NB4 (cell line): ENCODE measurements at places on chromosomes 2 and 18.
A peak's percentile ranks its signal among the peaks of the same experiment; 100 is the strongest.

- peak; percentile 34 for DNase-seq
These were observed 79.3 kb downstream of the BIRC6 start for GRCh38 chr2:32436150-32436549.

DNA sequence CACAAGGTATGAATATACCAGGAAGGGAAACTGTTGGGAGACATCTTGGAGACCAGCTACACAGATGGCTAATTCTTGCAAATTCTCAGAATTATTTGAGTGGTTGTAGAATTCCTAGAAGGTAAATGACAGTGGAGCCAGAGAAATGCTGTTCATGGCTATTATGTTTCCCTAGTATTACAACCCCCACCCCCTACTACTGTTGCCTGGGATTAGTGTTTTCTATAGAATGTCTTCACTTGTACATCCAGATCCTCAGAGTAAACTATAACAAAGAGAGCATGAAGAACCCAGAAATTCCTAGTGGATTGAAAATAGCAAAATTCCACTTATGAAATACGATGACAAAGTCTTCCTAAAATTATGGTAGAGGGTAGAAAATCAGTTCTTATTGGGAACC, 15.3 kb downstream of the LGALSL start:
- no peak for DNase-seq

DNA sequence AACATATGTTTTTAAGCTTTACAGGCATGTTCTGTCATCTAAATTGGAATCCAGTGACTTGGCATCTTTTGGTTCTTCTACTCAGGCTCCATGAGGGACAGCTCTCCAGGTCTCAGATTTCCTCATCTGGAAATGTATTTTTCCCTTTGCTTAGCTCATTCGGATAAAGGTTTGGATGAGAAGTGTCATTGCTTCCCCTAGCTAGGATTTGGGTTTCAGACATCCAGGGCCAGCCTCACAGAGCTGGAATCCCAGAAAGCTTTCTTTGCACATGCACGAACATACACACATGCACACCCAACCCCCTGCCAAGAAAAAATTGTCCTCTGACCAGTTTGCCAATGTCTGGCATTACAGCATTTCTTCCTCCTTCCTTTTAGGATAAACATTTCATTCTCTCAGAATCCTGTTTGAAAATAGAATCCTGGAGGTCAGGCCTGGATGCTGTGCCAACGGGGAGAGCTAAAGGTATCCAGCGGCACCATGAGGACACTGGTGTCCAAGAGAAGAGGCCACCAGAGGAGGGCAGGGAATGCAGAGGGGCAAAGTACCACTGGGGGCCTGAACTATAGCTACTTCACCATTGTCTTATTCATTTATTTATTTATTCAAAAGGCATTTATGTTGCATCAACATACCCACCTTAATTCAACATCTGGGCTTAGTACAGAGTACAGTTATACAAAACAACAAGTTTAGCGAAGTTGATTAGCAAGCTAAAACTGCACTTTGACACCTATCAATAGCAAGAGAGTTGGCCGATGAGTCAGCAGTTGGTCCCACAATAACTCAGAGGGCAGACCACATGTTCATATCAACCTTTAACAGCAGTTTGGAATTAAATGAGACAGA, 97.9 kb upstream of the ATL2 start:
- no peak for DNase-seq

GRCh38 chr2:191360918-191361317, 115.7 kb downstream of the MYO1B start:
- DNase-seq = no peak

DNA sequence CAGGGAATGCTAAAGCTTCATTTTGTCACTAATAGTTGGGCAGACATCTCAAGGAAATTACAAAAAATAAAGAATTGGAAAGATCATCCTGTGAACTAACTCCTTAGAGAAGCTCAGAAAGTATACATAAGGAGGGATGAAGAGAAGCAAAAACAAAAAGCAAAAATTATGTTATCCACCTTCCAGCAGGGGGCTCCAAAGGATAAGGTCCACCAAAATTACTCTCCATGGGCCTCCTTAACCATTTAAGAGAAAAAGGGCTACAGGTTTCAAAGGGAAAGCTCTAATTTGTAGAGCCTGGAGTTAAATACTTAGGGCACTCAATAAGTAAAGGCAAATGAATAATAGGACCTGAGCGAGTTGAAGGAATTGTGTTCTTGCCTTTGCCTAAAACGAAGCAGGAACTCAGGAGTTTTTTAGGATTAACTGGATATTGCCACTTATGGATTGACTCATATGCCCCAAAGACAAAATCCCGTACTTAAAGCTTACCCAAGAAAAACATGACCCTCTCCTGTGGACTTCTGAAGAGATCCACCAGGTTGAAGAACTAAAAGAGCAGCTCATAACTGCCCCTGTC, 1167.9 kb downstream of the DSC3 start:
- peak; percentile 58 for DNase-seq

DNA sequence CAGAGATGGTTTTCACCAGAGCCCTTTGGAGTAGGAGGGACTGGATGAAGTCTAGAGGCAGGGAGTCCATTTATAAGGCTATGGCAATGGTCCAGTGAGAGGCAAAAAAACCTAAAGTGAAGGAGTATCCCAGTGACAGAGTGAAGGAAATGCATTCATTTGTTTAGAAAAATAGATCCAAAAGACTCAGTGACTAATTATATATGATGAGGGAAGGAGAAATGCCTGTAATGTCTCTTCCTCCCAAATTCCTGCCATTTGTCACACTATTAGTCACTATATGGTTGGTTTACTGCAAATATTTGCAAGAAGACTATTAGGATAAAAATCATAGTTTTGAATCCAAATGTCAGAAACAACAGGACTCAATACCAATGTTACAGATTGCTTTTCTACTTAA, 104.2 kb downstream of the ZNF521 start:
- DNase-seq = no peak

- no peak for DNase-seq
These were observed 106.7 kb upstream of the PELI1 start for GRCh38 chr2:64250751-64251423.

DNA sequence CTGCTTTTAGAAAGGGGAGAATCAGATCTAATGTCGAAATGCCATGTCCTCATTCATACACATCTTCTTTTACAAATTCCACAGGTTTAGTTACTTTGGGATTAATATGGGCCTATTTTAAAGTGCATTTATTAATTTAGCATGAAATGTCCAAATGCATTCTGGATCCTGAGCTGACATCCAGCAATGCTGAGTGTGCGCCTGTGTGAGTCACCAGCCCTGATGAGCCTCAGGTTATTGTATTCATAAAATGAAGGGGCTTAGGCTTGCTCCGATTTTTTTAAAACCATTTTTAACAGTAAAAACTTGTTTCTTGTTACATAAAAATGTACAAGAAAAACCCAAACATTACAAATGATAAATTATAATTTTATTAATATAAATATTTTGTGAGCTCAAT, 94.1 kb downstream of the SH3YL1 start:
- no peak for DNase-seq

DNA sequence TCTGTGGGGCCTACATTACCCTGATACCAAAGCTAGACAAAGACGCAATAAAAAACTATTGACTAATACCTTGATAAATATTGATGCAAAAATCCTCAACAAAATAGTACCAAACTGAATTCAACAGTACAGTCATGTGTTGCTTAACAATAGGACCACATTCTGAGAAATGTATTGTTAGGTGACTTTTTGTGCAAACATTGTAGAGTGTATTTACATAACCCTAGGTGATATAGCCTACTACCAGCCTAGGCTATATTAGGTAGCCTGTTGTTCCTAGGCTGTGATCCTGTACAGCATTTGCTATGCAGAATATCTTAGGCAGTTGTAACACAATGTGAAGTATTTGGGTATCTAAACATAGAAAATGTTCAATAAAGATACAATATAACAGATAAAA, 36.7 kb downstream of the CCDC138 start:
- DNase-seq = no peak

- no peak for DNase-seq
These were observed 713.7 kb downstream of the DSC3 start for GRCh38 chr18:30328839-30329238.

DNA sequence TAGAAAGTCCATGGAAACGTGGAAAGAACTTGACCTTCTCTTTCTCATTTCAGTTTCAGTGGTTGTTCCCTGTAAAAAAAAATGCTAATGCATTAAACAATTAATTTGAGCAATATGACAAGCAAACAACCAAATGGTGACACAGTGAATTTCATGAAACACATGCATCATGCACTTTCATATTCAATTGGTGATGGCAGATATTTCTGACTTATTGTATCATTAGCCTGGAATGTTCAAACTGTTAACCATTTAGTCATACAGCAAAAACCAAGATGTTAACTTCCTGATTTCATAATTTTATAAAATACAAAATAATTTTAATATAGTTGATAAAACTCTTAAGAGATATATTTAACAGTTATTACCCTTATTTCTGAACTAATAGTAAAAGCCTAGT, 85.5 kb downstream of the SCN1A start:
- DNase-seq = no peak

DNA sequence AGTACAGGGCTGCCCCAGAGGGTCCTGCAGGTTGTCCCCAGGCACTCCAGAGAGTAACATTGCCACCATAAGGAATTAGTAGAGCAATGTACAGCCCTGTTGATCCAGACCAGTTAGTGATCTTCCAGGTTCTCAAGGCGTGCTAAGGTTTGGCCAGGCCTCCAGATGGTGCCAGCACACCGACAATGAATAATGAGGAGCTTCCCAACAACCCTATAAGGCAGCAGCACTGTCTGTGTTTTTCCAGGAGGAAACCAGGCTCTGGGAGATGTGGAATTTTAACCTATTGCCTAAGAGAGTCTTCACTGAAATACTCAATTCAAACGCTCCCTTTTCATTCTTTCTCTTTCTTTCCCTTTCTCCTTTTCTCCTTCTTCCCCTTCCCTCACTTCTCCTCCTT, 122.1 kb downstream of the MGAT5 start:
- no peak for DNase-seq

DNA sequence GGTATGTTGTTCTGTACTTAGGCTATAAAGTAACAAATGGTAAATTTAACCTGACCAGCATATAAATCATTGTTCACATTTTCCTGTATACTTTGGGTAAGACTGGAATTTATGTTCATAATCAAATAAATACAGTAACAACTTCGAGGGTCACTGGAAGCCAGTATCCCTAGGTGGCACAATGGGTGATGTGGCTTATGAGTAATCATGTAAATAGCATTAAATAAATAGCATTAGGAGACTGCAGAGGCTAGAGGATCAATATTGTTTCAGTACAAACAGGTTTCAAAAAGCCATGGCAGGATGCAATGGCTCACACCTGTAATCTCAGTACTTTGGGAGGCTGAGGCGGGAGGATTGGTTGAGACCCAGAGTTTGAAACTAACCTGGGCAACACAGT, 690.6 kb downstream of the SLC4A3 start:
- no peak for DNase-seq

- no peak for DNase-seq
These were observed 7.4 kb downstream of the LCT start for GRCh38 chr2:135829378-135830135.

- no peak for DNase-seq
These were observed 97.9 kb upstream of the TAF1B start for GRCh38 chr2:9745153-9745899.

DNA sequence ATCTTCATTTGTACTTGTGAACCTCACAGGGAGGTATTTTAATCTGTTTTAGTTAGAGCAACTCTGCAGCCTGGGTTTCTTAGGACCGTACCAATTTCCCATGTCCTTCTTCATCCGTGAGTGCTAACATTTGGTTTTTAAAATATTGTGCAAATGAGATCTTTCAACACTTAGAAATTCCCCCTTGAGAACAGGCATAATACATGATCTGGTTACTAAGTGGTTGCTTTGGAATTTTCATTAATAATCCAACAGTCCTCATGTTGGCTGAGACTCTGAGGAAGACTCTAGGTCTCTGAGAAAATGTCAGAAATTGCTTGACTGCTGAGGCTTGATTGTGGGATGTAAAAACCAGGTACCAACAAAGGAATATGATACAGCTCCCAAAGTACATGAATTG, 125.6 kb upstream of the CDCA7 start:
- no peak for DNase-seq

DNA sequence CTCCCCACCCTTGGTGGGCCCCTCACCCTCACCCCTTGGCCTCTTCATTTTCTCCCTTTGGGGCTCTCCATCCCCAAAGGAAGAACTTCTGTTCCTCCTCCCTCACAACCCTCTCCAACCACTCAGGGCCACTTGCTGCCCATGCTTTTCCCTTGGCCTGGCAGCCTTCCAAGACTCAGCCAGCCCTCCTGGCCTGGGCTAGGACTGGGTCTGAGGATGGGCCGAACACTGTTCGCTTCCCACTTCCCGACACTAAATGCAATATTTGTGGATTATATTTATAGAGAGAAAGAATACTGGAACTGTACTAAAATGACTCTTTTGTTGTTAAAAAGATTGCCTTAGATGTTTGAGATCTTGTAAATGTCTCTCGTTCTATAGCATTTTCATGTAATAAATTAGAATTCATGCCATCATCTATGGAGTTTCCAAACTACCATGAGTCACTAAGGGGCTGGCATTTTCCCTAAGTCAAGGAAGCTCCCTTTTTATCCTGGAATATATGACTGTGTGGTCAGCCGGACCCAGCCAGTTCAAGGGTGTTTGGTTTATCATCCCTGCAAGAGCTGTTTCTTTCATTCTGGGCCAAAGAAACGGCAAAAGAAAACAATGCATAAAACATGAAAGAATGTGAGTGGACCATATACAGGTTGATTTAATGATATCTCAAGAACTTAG, 3.8 kb downstream of the CXCR2 start:
- no peak for DNase-seq

DNA sequence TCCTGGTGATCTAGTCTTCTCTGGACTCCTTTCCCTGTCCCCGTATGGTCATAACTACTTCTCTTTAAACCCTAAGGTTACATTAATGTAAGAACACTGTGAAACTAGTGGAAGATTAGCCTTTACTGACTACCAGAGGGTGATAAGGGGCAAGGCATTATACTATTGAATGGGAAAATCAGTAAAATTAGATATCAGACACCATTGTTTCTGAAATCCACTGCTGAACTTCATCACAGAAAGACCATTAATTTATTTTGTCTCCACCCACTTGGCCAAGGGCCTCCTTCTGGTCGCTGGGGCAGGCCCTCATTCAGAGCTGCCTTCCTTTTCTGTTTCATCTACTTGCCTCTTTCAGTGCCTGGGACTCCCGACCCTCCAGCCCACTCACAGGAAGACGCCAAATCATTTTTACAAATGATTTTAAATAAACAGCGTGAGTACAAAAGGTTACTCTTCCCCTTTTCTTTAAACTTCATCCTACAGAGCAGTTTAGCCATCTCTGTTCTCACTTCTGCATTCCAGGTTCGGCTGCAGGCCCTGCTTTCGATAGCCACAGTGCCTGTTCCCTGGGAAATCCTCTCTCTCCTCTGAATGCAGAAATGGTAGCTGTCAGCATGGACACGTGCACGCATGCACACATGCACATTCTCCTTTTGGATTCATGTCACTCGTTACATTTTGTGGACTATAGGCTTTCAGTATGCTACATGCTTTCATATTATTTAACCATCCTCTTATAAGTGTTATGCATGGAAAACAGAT, 70.3 kb upstream of the DOCK10 start:
- DNase-seq = peak; percentile 6

DNA sequence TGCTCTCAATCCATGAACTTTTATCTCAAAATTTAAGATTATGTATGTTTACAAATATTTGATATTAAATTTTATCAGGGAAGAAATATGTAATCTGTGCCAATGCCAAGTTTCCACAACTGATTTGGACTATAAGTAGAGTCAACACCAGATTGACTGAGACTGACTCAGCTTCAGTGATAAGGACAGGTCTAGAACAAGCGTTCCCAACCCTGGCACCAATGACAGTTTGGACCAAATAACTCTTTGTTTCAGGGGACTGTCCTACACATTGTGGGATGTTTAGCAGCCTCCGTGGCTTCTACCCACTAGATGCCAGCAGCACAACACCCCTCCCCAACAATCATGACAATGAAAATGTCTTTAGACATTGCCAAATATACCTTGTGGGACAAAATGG, 165.3 kb downstream of the THADA start:
- DNase-seq = no peak
